ENCODE measurements at places on chromosomes 2 and 18.

GRCh38 chr2:54952978-54953456 lies 97.2 kb downstream of the RTN4 start:
- no peak for DNase-seq

- DNase-seq = no peak
These were observed 71.4 kb upstream of the FAM98A start for GRCh38 chr2:33670392-33670937.

GRCh38 chr2:88144914-88145497 lies 17.1 kb upstream of the FABP1 start:
- DNase-seq = no peak

- no peak for DNase-seq
These were observed 32.4 kb downstream of the RTN4 start for GRCh38 chr2:55017880-55018279.

GRCh38 chr2:42342795-42343241 lies 18.2 kb downstream of the COX7A2L start:
- no peak for DNase-seq

DNA sequence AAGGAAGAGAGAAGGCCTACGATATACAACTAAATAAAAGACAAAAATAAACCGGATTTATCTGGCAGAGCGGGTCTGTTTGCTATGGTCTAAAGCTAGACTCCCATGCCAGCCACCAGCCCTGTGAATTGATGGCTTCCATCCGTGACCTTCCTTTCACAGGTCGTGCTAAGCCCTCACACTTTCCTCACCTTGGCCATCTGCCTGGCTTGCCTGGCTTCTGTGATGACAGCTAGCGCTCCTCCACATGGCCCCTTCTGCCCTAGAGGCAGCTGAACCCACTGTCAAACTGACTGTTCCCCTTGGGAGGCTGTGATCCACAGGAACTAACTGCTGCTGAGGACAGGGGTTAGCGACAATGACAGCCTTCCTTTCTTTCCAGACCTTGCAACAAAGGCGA lies 32.5 kb downstream of the GAREM1 start:
- no peak for DNase-seq

GRCh38 chr2:109720380-109721106 lies 73.6 kb upstream of the RGPD5 start:
- no peak for DNase-seq

DNA sequence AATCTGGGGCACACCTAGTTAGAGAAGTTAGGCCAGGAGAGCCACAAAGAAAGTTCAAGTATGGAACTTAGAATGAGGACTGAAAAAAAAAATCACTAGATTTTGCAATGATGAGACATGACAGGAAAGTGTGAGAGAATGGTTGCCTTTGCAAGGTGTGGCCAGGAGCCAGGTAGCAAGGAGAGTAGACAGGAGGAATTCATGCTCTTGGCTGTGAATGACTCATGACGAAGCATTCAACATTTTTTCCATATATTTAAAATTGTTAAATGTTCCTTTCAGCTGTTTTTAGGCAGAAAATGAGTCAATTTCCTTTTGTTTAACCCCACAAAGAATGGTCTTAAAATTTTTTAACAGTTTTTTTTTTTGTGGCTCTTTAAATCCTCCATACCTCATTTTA lies 636.9 kb downstream of the PLCL1 start:
- no peak for DNase-seq

- DNase-seq = no peak
These were observed 49.6 kb downstream of the NXPH2 start for GRCh38 chr2:138730497-138731030.

Measured in stimulated activated CD4-positive, alpha-beta T cell treated with anti-CD3 and anti-CD28 coated beads, Interleukin-1b, Interleukin-23, amount 100 ng/mL, for 1 hour (primary cell).